Hematopoietic multipotent progenitor cell treated with erythropoietin and hydrocortisone succinate and interleukin-3 and kit ligand, for 15 days (in vitro differentiated cells): ENCODE measurements at places on chromosomes 6 and 20.
A peak's percentile ranks its signal among the peaks of the same experiment; 100 is the strongest.

GRCh38 chr6:164151161-164152120 is 736.9 kb downstream of the QKI start:
- DNase-seq: no peak

GRCh38 chr6:98782772-98783171 is 51.6 kb upstream of the POU3F2 start:
- DNase-seq: no peak

GRCh38 chr6:44234101-44235025 is 11.0 kb downstream of the SLC29A1 start:
- peak; percentile 68 for DNase-seq

GRCh38 chr20:41182296-41183212 is 45.2 kb downstream of the PLCG1 start:
- DNase-seq: no peak

GRCh38 chr6:82144852-82145340 is 102.6 kb downstream of the IBTK start:
- DNase-seq: no peak

DNA sequence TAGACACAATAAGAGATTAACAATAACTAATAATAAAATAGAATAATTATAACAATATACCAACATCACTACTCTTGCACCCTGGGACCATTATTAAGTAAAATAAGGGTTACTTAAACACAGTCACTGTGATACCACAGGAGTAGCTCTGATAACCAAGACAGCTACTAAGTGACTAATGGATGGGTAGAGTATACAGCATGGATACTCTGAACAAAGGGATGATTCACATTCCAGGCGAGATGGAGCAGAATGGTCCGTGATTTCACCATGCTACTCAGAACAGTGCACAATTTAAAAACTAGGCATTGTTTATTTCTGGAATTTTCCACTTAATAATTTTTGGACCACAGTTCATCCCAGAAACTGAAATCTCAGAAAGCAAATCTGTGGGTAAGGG is 80.0 kb upstream of the FUT9 start:
- no peak for DNase-seq
